SK-N-SH (cell line): ENCODE measurements at places on chromosomes 5 and 9.

GRCh38 chr9:28848671-28849070 lies 1275.4 kb upstream of the C9orf72 start:
- DNase-seq, result no peak

GRCh38 chr5:97528941-97529340 lies 345.9 kb upstream of the RIOK2 start:
- no peak for DNase-seq

- DNase-seq, result peak; percentile 77
Measured at GRCh38 chr5:138610918-138611677, 35.9 kb upstream of the HSPA9 start.

- DNase-seq, result no peak
Measured at GRCh38 chr5:153543959-153544470, 53.5 kb downstream of the GRIA1 start.

- DNase-seq, result no peak
Measured at GRCh38 chr9:89850631-89851325, 246.0 kb downstream of the GADD45G start.

GRCh38 chr9:89278997-89279739 lies 31.8 kb upstream of the CKS2 start:
- DNase-seq, result peak; percentile 68
